GM23338 (cell line): ENCODE measurements at places on chromosomes 13 and 19.
A peak's percentile ranks its signal among the peaks of the same experiment; 100 is the strongest.

- DNase-seq, result no peak
Observed at GRCh38 chr13:102190930-102191329, 210.9 kb downstream of the FGF14 start.

GRCh38 chr19:2063824-2064223 lies 12.8 kb upstream of the MKNK2 start:
- no peak for DNase-seq

DNA sequence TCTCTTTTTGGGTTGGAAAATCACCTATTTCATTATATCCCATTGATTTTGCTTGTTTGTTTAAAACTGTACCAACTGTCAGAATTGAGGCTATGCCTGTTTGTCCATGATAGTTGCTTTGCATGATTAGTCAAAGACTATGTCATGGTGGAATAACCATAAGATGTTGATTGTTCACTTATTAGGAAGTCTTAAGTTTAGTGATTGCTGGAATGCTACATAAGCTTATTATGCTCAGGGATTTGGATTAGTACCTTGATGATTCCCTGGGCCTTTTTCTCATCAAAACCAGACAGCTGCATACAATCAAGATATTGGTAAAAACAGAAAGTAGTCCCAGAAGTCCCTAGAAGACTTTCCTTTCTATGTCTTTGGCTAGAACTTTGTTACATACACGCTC lies 954.7 kb downstream of the PCDH9 start:
- no peak for DNase-seq

GRCh38 chr13:81199956-81200355 lies 859.0 kb upstream of the SPRY2 start:
- no peak for DNase-seq

- DNase-seq, result no peak
Observed at GRCh38 chr13:99486996-99487395, 14.3 kb upstream of the TM9SF2 start.

- DNase-seq, result no peak
Observed at GRCh38 chr19:56995303-56995702, 124.5 kb upstream of the USP29 start.

- DNase-seq, result peak; percentile 35
Observed at GRCh38 chr13:110379905-110380341, 72.8 kb downstream of the COL4A2 start.

DNA sequence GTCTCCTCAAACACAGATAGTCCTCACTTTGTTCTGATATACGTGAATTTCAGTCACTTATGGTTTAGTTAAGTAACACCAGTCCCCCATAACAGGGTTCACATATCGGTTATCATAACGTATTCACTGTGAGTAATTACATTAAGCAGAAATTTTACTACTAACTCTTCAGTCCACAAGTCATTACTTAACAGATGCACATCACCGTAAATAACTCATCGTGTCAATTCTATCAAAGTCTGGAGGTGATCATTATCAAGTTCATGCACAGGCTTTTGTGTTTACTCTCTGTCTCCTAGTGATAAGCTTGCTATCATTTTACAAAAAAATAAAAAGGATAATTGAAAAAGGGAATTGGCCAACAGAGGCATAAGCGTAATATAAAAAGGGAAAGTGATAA lies 287.4 kb upstream of the ATXN8OS start:
- no peak for DNase-seq

GRCh38 chr13:90388887-90389452 lies 958.5 kb upstream of the MIR17HG start:
- no peak for DNase-seq

DNA sequence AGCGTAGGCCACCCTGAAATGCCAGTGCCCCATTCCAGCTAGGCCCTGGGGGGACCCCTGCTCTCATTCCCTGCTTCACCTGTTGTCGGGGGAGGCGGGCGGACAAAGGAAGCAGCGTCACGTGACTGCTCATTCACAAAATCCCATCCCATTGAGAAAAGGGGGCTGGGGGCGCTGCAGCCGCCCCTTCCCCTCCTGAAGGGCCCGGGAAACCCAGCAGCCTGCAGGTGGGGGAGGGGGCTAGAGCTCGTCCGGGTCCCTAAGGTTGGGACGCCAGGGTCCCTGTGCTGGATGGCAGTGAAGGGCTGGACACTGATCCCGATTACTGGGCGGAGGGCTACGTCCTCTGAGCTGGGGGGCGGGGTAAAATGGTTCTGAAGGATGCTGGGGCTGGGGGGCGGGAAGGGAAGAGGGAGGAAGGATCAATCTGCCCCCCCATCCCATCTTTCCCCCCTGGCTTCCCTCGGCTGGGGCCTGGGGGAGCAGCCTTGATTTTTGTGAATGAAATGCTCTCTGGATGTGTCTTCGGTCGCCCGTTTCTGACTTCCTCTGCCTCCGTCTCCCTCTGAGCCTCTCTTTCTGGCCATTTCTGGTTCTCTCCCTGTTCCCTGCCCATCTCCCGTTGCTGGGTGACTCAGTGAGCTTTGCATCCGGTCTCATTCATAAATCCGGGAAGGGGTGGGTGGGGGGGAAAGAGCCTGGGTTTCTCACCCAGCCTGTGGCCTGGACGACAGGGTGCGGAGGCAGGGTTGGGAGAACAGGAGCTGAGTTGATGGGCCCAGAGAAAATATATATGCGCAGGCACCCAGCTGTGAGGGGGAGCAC lies 816 bp downstream of the SPRED3 start:
- DNase-seq, result peak; percentile 66

DNA sequence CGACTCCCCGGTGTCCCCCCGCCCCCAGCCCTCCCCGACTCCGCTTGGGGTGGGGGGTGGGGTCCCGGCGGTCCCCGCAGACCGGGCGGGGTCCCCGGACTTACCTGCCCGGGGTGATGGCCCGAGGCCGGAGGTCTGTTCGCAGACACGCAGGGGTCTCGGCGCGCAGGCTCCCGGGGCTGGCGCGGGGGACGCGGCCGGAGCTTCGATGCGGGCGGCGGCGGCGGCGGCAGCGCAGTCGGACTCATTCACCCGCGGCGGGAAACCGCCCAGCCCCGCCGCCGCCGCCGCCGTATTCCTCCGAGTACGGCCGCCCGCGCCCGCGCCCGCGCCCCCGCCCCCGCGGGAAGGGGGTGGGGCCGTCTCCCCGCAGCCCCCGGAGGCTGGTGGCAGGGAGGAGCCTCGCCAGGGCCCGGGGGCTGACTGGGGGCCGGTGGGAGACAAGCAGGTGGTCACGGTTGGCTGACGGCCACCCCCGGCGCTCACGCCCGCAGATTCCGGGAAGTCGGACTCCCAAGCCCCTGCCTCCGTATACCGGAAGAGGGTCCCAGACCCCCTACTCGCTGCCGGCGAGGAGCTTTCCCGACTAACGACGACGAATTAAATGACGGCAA lies at the start of gene C2CD4C:
TSS of gene C2CD4C (minus strand) at position 246 of the 614 bp plus-strand sequence. CDS start 786 bp downstream, outside the sequence.
- DNase-seq, result peak; percentile 60
